Suprapubic skin (tissue), 4 donors: ENCODE measurements at places on chromosomes 1 and 21. TPM values are rescaled to one million over a fixed set of nuclear protein-coding genes. Genes with fewer than 3 reads are reported as not detected.

- H3K27me3 ChIP-seq = no peaks in the 10 kb centered on the region
- no peak for DNase-seq
- H3K4me1 ChIP-seq = peaks cover 20% of the 10 kb centered on the region
- H3K27ac ChIP-seq = peak overlapping the region; percentile 45
Measured at GRCh38 chr21:16579538-16579937, 849.8 kb downstream of the USP25 start.

- H3K36me3 ChIP-seq = no peaks in the 10 kb centered on the region
- H3K27ac ChIP-seq = no peak overlapping the region
- DNase-seq = no peak
Measured at GRCh38 chr1:117290890-117291289, 76.4 kb upstream of the MAN1A2 start.

GRCh38 chr1:29753771-29754572, 517.6 kb downstream of the PTPRU start:
- no peaks in the 10 kb centered on the region for H3K36me3 ChIP-seq
- no peak overlapping the region for H3K27ac ChIP-seq
- no peak overlapping the region for H3K4me3 ChIP-seq
- H3K4me1 ChIP-seq = no peaks in the 10 kb centered on the region
- H3K27me3 ChIP-seq = peaks cover 4% of the 10 kb centered on the region
- DNase-seq = no peak

- DNase-seq = no peak
- H3K4me3 ChIP-seq = no peak overlapping the region
- no peaks in the 10 kb centered on the region for H3K27me3 ChIP-seq
- H3K4me1 ChIP-seq = no peaks in the 10 kb centered on the region
- no peak overlapping the region for H3K27ac ChIP-seq
Measured at GRCh38 chr1:205783433-205783795, 8.1 kb upstream of the RAB29 start.

- H3K36me3 ChIP-seq = no peaks in the 10 kb centered on the region
- no peaks in the 10 kb centered on the region for H3K27me3 ChIP-seq
- H3K27ac ChIP-seq = no peak overlapping the region
- H3K4me3 ChIP-seq = no peak overlapping the region
- no peak for DNase-seq
- H3K4me1 ChIP-seq = no peaks in the 10 kb centered on the region
Measured at GRCh38 chr1:233361876-233362275, 34.4 kb downstream of the MAP3K21 start.

- no peaks in the 10 kb centered on the region for H3K36me3 ChIP-seq
- no peak overlapping the region for H3K4me3 ChIP-seq
- H3K27me3 ChIP-seq = no peaks in the 10 kb centered on the region
- DNase-seq = no peak
Measured at GRCh38 chr1:17516303-17517214, 22.9 kb upstream of the ARHGEF10L start.

- no peak for DNase-seq
- no peak overlapping the region for H3K27ac ChIP-seq
- no peaks in the 10 kb centered on the region for H3K4me1 ChIP-seq
- no peak overlapping the region for H3K4me3 ChIP-seq
- peaks cover 30% of the 10 kb centered on the region for H3K27me3 ChIP-seq
Measured at GRCh38 chr21:38205940-38206339, 50.9 kb upstream of the KCNJ15 start.

- H3K27ac ChIP-seq = no peak overlapping the region
- peaks cover 10% of the 10 kb centered on the region for H3K27me3 ChIP-seq
- H3K4me1 ChIP-seq = peaks cover 38% of the 10 kb centered on the region
Measured at GRCh38 chr1:3747903-3748302, 4.3 kb upstream of the CCDC27 start.

- H3K27ac ChIP-seq = peak overlapping the region; percentile 42
- peak; percentile 91 for DNase-seq
- H3K36me3 ChIP-seq = no peaks in the 10 kb centered on the region
- H3K4me1 ChIP-seq = peaks cover 15% of the 10 kb centered on the region
- no peaks in the 10 kb centered on the region for H3K27me3 ChIP-seq
Measured at GRCh38 chr1:228902781-228903433, 167.6 kb downstream of the RHOU start.

DNA sequence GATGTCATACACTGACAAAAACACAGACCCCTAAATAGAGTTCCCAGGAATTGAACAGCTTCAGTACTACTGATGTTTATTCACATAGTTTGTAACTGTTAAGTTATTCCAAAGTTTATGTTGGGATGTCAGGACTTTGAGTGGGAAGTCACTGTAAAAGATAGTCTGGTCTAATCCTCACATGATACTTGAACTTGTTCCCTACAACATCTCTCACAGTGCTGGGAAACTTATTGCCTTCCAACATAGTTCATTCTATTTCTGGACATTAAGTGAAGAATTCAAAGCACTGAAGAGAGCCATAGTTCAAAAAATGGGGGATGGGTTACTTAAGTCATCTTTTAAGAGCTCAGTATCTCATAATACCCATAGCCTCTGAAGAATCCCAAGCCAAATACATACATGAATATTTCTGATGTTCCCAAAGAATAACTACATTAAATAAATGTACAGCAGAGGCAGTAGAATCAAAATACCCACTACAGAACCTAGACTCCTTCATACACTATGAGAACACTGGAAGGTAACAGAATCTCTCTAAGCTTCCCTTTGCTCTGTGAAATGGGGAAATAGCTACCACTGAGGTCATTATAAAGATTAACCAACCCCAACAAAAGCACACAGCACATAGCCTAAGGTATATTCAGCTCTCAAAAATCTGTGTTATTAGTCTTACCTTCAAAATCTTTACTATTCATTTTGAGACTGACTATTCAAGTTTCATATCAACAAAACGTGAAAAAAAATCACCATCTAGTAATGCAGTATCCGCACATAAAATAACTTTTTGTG, 81.4 kb downstream of the ESRRG start:
- H3K27ac ChIP-seq = no peak overlapping the region
- H3K4me1 ChIP-seq = no peaks in the 10 kb centered on the region
- no peak for DNase-seq
- no peaks in the 10 kb centered on the region for H3K27me3 ChIP-seq

GRCh38 chr1:215282557-215282956, 200.0 kb downstream of the KCNK2 start:
- H3K4me3 ChIP-seq = no peak overlapping the region
- H3K4me1 ChIP-seq = no peaks in the 10 kb centered on the region
- H3K36me3 ChIP-seq = no peaks in the 10 kb centered on the region
- H3K27me3 ChIP-seq = no peaks in the 10 kb centered on the region
- H3K27ac ChIP-seq = no peak overlapping the region

GRCh38 chr1:221069178-221069903, 190.1 kb downstream of the HLX start:
- no peak overlapping the region for H3K4me3 ChIP-seq
- no peaks in the 10 kb centered on the region for H3K36me3 ChIP-seq
- no peaks in the 10 kb centered on the region for H3K4me1 ChIP-seq
- no peaks in the 10 kb centered on the region for H3K27me3 ChIP-seq
- DNase-seq = no peak
- H3K27ac ChIP-seq = no peak overlapping the region

DNA sequence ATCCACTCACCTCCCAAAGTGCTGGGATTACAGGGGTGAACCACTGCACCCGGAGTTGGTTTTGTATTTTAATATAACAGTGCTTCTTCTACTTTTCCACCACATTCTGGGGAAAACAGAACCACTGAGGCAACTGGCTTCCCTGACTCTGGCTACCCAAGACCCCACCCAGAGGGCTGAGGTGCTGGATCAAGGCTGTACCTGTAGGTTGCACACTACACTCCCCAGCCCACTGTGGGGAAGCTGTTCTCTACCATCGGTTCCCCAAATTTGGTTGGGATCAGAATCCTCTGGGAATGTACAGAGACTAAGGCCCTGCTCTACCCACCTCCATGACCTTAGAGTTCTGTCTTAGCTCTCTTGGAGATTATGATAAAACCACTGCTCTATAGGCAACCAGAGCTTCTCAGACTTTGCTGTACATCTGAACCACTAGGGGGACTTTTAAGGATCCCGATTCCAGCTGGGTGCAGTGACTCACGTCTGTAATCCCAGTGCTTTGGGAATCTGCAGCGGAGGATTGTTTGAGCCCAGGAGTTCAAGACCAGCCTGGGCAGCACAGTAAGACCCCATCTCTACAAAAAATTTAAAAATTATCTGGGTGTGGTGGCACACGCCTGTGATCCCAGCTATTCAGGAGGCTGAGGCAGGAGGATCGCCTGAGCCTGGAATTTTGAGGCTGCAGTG, 51.6 kb downstream of the GNG4 start:
- DNase-seq = no peak
- no peak overlapping the region for H3K4me3 ChIP-seq
- no peaks in the 10 kb centered on the region for H3K4me1 ChIP-seq
- H3K27ac ChIP-seq = no peak overlapping the region
- H3K36me3 ChIP-seq = no peaks in the 10 kb centered on the region
- peaks cover 4% of the 10 kb centered on the region for H3K27me3 ChIP-seq

- no peaks in the 10 kb centered on the region for H3K36me3 ChIP-seq
- H3K4me3 ChIP-seq = no peak within 1 kb of the TSS
- peaks cover 3% of the 10 kb centered on the region for H3K4me1 ChIP-seq
- peaks cover 7% of the 10 kb centered on the region for H3K27me3 ChIP-seq
- DNase-seq = no peak
Measured at GRCh38 chr1:152622803-152623202, at the start of gene LCE3A. TSS of gene LCE3A (minus strand) at chr1:152623103. CDS start at chr1:152623103, 0 bp downstream.

DNA sequence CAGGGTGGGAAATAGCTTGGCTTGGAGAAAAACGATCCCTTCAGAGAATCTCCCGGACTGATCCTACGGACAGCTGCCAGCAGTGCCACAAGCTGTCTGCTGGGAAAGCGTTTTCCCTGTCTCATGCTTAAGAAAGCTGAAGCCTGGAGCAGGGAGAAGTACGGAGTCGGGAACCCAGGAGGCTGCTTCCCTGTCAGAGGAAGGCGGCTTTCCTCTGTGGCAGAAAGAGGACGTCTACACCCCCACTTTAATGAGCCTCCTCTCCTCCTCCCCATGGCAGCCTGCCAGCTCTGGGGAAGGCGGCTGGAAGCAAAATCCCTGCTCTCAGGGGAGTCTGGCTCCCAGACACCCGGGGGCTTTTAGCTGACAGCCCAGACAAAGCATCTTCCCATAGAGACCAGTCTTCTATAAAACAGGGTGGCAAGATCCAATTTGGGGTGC, 7.3 kb downstream of the KIF21B start:
- peaks cover 4% of the 10 kb centered on the region for H3K27me3 ChIP-seq
- H3K4me3 ChIP-seq = no peak overlapping the region
- H3K36me3 ChIP-seq = no peaks in the 10 kb centered on the region
- no peak overlapping the region for H3K27ac ChIP-seq
- peaks cover 55% of the 10 kb centered on the region for H3K4me1 ChIP-seq

- H3K4me3 ChIP-seq = no peak overlapping the region
- H3K36me3 ChIP-seq = no peaks in the 10 kb centered on the region
- no peaks in the 10 kb centered on the region for H3K4me1 ChIP-seq
- no peak overlapping the region for H3K27ac ChIP-seq
- peak; percentile 41 for DNase-seq
Measured at GRCh38 chr1:20426923-20427322, 59.1 kb downstream of the CAMK2N1 start.

- H3K4me3 ChIP-seq = peak overlapping the region; percentile 63
- H3K27ac ChIP-seq = peak overlapping the region; percentile 56
- DNase-seq = peak; percentile 73
- no peaks in the 10 kb centered on the region for H3K27me3 ChIP-seq
- H3K4me1 ChIP-seq = peaks cover 17% of the 10 kb centered on the region
Measured at GRCh38 chr1:117605164-117605773, 579 bp upstream of the TENT5C start.

DNA sequence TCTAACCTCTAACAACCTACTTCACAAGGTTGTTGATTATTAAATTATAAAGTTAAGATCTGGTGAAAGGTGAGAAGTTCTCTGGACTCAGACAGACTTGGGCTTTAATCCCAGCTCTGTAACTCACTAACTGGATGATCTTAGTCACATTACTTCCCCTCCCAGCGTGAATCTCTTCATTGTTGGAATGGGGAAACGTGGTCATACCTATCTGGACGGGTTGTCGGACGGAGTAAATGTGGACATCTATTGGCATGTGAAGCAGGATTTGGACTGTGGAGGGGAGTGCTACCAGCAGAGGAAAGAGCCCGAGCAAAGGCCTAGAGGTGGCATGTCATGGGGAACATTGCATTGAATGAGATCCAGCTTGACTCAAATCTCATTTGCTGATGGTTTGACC, 45.1 kb upstream of the RPL11 start:
- no peak overlapping the region for H3K27ac ChIP-seq
- no peak for DNase-seq
- no peaks in the 10 kb centered on the region for H3K27me3 ChIP-seq
- H3K4me1 ChIP-seq = peaks cover 14% of the 10 kb centered on the region
- H3K36me3 ChIP-seq = no peaks in the 10 kb centered on the region

DNA sequence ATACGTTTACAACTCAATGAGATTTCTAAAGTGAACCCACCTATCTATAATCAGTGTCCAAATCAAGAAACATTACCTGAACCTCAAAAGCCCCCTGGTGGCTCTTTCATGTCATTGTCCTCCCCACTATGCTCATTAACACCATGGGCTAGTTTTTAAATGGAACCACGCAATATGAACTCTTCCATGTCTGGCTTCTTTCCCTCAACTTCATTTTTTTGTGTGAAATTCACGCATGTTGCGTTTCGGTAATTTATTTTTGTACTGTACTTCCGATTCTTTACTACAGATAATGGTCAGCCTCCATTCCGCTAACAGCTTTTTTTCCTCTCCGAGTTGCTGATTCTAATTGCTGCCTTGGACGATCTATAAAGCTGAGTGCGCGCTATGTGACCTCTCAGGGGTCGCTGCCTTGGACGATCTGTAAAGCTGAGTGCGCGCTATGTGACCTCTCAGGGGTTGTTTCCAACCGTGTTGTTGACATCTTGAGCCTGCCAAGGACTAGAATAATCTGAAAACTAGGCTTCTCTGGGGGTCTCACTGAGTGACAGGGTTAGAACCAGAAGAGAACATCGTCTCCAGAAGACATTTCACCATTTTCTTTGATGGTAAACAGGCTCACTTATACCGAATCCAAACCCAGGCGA, 1.1 kb upstream of the CACYBP start:
- H3K27ac ChIP-seq = peak overlapping the region; percentile 95
- peaks cover 32% of the 10 kb centered on the region for H3K4me1 ChIP-seq
- no peaks in the 10 kb centered on the region for H3K36me3 ChIP-seq
- H3K4me3 ChIP-seq = peak overlapping the region; percentile 76

GRCh38 chr1:51912881-51913280, 34.4 kb upstream of the NRDC start:
- no peak for DNase-seq
- H3K27ac ChIP-seq = no peak overlapping the region
- H3K4me1 ChIP-seq = no peaks in the 10 kb centered on the region
- no peaks in the 10 kb centered on the region for H3K36me3 ChIP-seq
- peaks cover 32% of the 10 kb centered on the region for H3K27me3 ChIP-seq
- H3K4me3 ChIP-seq = no peak overlapping the region

The WDR77 gene
- 33.9 TPM for total RNA-seq

The ASTN1 gene
- not detected for total RNA-seq

The NGF gene
- total RNA-seq = not detected

The ILDR2 gene
- total RNA-seq = not detected

The BCAR3 gene
- total RNA-seq = 25.4 TPM

The MAP10 gene
- total RNA-seq = 0.89 TPM

The RGS13 gene
- not detected for total RNA-seq

The SHISAL2A gene
- not detected for total RNA-seq

The KCNA3 gene
- total RNA-seq = not detected
